MG63 (cell line): ENCODE measurements at places on chromosomes 5 and 9.

- DNase-seq = peak; percentile 94
Measured at GRCh38 chr5:9715891-9716335, 85.8 kb upstream of the TAS2R1 start.

DNA sequence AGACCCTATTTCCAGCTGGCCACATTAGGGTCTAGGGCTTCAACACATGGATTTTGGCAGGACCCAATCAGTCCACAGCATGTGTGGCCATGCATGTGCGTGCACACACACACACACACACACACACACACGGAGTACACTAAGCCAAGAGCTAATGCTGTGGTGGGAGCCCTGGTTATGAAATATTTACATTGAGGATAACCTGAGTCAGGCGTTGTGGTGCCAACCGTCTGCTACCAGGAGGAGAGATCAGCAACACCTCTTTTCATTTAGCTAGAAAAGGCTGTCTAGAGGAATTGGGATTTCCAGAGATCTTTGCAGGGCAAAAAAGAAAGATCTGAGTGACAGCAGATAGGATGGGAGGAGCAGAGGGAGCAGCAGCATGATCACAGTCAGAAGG is 141.5 kb downstream of the TRPM3 start:
- DNase-seq = no peak

DNA sequence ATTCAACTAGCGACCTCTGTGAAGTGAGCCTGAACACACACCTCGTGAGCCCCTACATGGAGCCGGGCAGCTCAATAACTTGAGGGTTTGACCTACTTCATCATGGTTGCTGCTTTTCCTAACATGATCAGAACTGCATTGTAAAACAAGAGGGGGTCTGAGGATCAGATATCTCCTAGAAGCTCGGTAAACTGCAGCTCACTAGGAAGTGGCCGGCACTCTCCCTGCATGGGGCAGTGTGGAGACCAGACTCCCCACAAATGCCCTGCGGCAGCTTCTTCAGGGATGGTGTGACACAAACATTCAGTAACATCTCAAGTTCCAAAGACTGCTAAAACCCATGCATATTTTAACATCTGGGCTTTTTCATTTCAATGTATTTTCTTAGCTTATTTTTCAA is 18.5 kb downstream of the LHFPL2 start:
- no peak for DNase-seq

DNA sequence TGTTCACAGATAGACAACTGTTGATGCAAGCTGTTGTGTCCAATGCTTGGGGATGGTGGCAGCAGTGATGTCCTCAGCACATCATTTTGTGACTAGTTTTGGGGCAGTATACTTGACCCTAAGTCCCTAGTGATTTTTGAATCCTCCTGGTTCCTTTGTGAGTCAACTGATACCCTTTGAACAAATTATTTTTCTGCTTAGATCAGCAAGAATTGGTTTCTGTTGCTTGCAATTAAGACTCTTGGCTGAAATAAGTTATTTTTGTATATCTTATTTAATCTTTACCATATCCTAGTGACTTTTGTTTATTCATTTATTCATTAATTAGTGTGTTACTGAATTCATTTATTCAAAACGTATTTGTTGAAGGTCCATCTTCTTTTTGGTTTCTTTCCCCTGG is 392.0 kb upstream of the SGCD start:
- DNase-seq = no peak

- DNase-seq = no peak
Measured at GRCh38 chr9:128164307-128164885, 4.3 kb downstream of the BBLN start.

DNA sequence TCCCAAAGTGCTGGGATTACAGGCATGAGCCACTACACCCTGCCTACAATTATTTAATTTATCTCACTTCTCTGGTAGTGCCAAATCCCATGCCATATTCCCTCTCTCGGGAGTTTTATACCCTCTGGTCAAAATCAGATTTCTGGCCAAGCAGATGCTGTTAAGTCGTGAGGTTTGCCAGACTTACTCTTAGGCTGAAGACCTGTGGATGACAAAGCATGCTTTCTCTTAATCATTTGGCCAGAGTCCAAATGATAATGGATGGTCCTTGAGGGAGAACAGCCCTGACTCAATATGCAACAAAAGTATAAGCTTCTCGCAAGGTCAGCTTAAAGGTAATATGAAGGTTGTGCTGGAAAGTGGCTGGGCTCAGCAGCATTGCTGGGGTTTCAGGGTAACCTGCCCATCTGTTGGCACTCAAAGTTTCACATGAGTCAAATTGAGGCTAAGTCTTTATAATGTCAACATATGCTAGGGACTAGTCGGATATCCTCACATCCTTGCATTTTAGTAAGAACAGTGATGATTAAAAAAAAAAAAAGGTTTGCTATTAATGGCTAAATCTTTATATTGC is 280.1 kb downstream of the KIF4B start:
- no peak for DNase-seq

- DNase-seq = no peak
Measured at GRCh38 chr5:9733486-9733885, 103.3 kb upstream of the TAS2R1 start.

DNA sequence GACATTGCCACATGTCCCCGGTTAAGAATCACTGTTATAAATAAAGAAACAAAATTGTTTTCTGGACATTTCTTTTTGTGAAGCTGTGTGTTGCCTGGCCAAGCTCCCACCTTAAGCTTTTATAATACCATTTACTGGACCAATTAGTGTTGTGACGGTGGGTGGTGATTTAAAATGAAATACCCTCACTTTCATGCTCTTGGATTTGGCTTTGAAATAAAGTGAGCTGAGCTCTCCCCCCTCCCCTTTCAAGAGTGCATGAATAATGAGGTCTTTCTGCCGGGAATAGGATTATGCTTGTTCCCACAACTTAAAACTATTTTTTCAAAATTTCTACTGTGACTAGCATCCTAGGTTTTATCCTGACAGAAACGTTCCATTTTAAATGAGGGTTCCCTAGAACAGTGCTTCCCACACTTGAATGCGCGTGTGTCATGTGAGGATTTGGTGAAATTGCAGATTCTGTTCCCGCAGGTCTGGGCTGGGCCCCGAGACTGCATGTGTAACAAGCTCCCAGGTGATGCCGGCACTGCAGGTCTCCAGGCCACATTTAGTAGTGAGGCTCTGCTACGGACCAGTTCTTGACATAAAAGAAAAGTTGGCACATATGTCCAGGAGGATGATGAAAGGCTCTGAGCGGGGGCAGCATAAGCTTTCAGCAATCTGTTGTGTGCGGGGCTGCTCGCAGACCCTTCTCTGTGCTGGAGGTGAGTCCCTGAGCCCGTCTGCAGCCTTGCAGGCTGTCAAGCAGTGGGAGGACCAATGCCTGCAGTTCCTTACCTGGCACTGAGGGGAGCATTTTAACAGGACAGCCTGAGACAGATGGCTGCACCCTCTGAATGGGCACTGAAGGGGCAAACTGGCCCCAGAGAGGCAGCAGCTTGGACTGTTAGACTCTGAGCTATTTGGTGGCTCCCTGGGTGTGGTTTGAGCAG is 24.4 kb downstream of the IQGAP2 start:
- DNase-seq = no peak

DNA sequence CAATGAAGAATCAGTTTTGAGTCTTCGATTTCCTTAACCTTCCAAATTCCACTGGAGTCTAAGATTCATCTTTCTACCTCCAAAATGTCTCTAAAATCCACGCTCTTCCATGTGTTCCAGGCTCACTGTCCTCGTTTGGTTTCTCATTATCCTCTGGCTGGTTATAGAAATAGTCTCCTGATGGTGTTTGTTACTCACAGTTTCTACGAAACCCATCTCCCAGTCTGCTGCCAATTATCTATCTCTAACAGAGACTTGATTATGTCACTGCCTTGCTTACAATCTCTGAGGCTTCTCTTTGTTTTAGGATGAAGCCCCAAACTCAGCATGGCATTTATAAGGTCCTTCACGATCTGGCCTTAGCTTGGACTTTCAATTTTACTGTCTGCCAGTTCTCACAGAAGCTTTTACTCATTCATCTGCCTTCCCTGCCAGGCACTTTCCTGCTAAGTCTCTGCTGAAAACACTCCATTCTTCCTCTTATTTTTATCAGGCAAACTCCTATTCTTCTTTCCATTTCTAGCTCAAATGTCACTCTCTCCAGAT is 339.6 kb upstream of the SGCD start:
- no peak for DNase-seq

GRCh38 chr5:76717222-76718083 is 1.5 kb downstream of the F2R start:
- DNase-seq = no peak

- DNase-seq = no peak
Measured at GRCh38 chr9:33082128-33082527, 5.7 kb upstream of the SMU1 start.

GRCh38 chr9:112421771-112422222 is 41.9 kb downstream of the HSDL2 start:
- DNase-seq = no peak

GRCh38 chr5:35302544-35302943 is 72.3 kb upstream of the PRLR start:
- no peak for DNase-seq

DNA sequence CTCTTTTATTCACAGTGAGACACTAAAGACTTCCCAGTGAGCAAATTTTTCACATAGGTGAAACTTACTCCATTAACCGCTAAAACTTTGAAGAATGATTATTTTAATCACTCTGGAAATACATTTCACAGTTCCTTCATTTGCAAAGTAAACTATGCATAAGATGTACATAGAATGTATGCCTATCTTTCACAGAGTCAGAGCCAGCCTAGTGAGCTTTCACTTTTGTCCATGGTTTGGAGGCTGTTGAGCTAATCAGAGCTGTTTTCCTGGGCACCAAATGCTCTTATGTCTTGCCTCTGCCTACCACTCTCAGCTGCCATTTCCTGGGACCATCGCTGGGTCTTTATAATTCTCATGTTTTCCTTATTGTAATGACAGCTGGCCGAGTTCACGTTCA is 67.3 kb downstream of the PDE8B start:
- no peak for DNase-seq

- DNase-seq = peak; percentile 90
Measured at GRCh38 chr9:116377179-116377798, 223.7 kb downstream of the PAPPA start.

DNA sequence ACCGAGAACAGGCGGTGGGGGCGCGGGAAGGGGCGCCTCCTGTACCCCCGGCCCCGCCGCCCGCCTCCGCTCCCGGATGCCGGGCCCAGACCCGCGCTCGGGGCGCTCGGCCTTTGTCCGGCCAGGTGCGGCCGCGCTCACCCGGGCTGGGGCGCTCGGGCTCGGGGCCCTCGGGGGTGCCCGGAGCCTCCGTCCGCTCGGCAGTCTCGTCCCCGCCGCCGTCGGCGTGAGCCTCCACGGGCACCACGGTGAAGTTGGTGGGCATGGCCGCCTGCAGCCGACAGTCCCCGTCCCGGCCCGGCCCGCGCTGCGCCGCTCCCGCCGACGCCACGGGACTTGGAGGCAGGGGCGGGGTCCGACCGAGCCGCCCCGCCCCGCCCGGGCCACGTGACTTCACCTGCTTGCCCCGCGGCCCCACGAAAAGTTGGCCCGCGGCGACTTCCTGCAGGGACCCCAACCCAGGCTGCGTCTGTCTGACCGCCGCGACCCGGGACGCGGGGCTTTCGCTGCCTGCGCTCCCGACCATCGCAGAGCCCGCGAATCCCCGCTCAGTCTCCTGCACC is at the start of gene SLC12A7:
Gene SLC12A7 (minus strand): TSS at position 337 of the 563 bp plus-strand sequence. CDS start 72 bp downstream, at position 265.
- DNase-seq = peak; percentile 74

GRCh38 chr5:112514111-112514510 is 95.0 kb upstream of the EPB41L4A start:
- no peak for DNase-seq
